ENCODE measurements at places on chromosomes 3 and 15.

- no peak for DNase-seq
Observed at GRCh38 chr15:39215015-39215414, 365.9 kb upstream of the THBS1 start.

GRCh38 chr15:34206011-34206410, 3.9 kb downstream of the KATNBL1 start:
- DNase-seq = no peak

DNA sequence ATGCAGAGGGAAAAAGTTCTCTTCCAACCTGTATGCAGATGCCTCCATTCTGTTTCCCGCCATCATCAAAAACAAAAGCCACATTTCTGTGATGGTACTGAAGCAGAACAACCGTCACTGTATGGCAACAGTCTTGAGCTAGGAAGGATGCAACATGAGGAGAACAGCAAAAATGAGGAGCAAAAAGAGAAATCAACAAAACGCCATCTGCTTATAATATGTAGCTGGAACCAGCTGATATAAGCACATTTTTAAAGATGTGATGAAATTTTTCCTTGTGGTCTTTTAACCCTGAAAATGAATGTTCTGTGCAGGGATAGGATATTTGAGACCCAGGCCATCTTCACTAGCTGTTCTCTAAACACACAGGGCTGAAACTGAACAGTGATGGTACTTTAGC, 287.0 kb downstream of the ZIC4 start:
- DNase-seq = no peak

DNA sequence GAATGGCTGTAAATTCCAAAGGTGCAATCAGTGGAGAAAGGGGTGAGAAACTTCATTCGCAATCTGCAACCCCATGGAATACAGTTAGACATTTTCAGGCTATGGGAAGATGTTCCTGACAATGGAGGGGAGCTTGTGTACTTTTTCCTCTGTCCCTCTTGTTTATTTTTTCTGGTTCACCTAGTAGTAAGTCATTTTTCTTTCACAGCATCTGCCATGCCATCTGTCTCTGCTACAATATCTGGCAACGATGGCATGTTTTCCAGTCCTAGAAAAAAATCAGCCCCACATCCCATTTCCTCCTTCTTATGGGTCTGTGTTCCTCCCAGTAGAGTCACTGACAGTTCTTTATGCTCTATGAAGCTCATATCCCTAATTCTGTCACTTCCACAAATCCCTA, 76.0 kb downstream of the SSR3 start:
- DNase-seq = no peak

DNA sequence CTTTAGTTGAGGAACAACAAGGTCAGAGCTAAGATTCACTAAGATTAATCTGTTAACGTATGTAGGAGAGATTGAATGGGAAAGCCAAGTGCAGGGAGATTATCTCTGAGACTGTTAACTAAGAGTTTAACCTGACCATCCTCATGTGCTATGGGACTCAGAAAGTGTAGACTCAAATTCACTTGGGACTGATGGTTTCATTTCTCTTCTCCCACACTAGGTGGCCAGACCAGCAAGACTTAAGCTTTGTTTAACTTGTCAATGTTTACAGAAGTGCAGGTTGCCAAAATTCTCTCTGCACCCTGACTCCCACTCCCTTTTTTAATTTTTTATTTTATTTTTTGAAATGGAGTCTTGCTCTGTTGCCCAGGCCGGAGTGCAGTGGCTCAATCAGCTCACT, 6.3 kb upstream of the HEXA start:
- DNase-seq = no peak

DNA sequence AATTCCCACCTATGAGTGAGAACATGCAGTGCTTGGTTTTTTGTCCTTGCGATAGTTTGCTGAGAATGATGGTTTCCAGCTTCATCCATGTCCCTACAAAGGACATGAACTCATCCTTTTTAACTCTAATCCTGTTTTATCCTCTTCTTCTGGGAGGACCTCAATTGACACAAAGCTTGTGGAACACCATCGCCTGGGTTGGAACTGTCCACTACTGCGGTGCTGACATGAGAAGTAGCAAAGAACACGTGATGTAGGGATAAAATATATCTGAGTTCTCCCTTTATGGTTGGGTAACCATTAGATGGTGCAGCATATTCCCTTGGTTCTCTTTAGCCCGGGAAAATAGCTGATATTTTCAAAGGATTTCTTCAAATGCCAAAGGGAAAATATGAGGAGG, 105.3 kb upstream of the TOPAZ1 start:
- DNase-seq = no peak

All from amygdala (tissue), 56 donors.